CD8-positive, alpha-beta T cell (primary cell): ENCODE measurements at places on chromosomes 5 and 9.

DNA sequence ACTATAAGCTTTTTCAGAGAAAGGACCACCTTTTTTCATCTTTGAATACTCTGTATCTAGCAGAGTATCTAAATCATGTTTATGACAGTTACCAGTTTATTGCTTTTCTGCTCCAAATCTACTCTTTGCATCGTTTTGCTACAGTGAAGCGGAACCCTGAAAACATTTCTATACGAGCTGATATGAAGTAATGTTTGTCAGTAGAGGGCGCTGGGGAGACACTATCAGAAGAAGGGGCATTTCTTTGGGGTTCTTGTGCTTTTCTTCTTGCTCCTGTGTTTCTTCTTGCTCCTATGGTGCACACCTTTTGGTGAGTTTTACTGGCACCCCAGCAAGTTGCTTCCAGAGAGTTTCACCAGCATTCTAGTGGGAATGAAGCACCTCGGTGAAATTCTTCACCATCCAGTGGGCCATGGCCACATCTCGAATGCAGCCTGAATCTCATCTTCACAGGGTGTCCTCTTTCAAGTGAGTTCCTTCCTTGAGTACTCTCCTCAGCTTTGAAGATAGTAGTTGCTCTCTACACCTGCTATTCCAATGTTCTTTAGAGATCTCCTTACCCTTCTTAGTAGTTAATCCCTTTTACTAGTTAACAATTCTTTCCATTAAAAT, 98.4 kb downstream of the FGF1 start:
- DNase-seq = no peak

DNA sequence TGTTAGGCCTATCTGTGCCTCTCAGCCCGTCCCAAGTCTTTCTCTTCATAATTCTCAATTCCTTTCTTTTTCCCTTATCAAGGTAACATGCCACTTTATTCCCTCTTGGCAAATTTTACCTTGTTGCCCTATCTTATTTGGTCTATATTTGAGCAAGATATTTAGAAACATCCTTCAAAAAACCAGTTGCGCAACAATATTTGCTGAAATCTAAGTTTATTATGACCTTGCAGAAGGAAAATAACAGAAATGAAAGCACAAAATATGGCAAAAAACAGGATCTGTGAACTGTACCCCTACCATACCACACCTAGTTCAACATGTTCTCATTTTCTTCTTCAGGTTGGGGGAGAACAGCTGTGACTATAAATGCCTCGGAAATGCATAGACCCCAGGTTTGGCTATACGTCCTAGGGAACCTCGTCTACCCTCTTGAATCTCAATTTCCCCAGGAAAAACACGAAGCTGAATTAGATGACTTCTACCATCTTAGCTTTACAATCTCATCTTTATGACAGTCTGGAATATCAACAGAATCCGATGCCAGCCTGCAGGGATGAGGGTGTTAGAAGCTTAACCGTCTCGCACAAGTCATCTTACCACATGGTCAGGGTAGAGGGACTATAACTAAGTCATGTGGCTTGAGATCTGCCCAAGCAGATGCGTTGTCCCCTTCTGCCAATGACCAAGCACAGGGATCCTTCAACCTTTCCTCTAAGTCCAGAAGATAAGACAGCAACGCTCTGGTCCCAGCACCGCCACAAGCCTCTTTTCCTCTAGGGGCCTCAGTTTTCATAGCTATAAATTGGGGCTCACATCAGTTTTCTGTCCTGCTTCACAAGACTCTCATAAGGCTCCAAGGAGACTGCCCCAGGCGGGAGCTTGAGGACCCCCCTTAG, 1.3 kb downstream of the LCP2 start:
- no peak for DNase-seq

DNA sequence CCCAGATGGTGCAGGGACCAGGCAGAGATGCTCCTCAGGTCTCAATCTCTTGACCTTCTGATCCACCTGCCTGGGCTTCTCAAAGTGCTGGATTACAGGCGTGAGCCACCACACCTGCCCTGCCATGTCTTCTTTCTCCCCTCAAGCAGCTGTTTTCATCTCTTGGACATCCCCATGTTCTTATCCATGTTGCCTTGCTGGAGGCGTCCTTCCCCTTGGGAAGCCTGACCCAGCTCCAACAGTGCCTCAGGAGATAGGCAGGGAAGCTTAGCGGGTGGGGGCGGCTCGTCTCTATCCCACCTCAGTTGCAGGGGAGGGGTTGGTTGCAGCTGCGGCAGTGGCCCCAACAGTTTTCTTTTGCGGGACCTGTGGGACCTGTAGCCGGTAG, 24.7 kb upstream of the SPATA31E1 start:
- no peak for DNase-seq

GRCh38 chr5:174972291-174972690, 247.9 kb downstream of the MSX2 start:
- DNase-seq = no peak

DNA sequence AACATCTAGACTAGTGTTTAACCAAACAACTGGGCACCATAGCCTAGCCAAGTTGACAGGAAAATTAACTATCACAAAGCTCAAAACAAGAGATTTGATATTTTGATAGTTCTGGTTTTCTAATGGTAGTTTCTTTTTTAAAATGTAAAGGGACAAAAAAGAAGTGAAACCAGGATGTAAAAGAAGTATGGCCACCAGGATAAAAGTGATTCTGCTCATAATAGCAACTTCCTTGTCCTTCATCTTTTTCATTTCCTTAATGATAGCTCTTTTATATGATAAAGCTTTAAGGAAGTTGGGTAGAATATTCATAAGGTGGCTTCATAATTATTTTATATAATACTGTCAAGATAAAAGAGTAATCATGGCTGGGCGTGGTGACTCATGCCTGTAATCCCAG, 139.1 kb downstream of the BASP1 start:
- DNase-seq = no peak

- no peak for DNase-seq
Measured at GRCh38 chr5:92460505-92460904, 1077.4 kb upstream of the ARRDC3 start.
